ENCODE measurements at places on chromosomes 3 and 15.
A peak's percentile ranks its signal among the peaks of the same experiment; 100 is the strongest.

DNA sequence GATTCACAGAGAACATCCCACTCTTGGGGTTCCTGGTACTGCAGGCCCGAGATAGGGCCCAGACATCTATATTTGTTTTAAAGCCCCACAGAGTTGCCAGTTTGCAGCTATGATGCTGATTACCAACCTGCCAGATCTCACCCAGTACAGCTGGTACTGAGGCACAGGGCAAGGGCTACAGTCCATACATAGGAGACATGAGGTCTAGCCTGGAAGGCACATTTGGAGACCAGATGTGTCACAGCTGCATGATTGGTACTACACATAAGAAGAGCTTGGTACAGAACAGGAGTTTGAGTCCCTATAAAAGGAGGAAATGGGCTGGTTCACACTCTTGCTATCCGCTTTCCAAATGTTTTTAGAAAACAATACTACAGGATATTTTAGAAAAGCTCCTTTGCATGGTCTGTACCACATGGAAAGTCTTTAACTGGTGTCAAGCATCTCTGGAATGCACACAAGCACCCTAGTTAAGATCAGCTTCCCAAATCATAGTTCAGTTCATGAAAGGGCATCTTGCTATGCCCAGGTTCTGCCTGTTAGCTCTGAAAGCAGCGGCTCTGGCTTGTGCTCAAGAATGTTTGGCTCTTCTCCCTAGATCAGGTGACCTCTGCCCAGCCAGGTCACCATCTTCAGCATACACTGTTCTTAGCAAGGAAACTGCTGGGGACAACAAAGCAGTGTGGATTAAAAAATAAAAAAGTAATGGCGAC is 20.6 kb downstream of the MTMR14 start:
- no peak for DNase-seq

GRCh38 chr3:44995142-44995770 is 19.2 kb downstream of the EXOSC7 start:
- DNase-seq: peak; percentile 80

DNA sequence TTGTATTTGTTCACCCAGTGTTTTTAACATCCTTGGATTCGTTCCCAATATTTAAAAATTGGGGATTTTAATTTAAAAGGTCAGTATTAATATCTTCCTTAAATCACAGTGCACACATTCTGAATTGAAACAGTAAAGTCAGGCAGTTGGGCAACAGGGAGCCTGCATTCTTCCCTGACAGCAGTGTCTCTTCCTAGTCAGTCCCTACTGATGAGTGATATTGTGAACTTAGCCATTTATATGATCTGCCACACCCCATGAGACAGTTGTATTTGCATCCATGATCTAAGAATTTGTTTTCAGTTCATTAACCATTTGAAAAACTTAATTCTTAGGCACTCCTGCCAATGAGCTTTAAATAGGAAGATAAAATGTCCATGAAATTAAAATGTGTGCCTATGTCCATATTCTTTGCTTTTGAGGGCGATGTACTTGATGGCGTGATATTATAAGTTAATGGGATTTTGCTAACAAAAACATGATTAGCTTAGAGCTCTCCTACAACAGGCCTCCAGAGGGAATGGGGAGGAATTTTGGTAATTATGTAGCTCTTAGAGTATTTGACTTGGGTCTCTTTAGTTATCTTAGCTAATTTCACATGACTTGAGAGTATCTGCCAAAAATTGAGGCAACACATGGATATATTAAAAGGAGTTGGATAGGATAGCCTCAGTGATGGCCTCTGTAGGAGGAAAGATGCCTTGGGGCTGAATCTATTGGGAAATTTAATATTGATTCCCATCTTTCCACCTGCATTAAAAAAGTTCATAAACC is 219.3 kb downstream of the PTPRG start:
- DNase-seq: no peak

- no peak for DNase-seq
Measured at GRCh38 chr3:11545186-11545851, 98.4 kb downstream of the VGLL4 start.

DNA sequence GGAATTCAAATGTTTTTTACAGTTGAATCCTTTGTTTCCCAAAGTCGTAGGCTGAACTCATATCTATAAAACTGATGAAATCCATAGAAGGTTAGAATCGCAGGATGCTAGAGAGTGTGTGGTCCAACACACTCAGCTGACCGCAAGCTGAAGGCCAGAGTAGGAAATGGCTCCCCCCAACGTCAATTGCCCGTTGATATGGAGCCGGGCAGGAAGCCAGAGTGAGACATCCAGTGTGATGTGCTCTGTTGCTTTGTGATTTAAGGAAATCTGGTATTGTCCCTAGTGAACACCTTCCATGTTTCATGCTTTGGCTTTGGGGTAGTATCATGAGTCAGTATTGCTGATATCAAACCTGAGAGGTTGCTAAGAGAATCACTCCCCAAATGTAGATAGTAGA is 5.8 kb upstream of the MEX3B start:
- no peak for DNase-seq

DNA sequence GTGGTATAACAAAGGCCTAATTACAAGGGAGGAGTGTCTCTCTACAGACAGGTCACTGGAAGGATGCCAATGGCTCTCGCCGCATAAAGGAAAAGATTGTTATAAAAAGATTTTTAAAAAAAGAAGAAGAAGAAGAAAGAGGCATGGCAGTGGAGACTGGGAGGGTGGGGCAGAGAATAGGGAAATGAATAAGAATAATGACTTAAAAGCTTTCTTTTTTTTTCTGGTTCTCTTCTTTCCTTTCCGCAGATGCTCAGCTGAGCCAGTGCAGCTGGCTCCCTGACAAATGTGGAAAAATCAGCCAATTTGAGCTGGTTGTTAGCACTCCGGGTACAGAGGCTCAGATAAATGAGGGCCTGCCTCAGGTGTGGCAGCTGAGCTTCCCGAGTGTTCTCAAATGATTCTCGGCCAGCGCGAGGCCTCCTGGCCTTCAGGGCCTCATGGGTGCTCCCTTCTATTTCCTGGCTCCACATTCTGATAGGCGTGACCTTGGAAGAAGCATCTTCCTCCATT is 234.1 kb downstream of the RORA start:
- no peak for DNase-seq

DNA sequence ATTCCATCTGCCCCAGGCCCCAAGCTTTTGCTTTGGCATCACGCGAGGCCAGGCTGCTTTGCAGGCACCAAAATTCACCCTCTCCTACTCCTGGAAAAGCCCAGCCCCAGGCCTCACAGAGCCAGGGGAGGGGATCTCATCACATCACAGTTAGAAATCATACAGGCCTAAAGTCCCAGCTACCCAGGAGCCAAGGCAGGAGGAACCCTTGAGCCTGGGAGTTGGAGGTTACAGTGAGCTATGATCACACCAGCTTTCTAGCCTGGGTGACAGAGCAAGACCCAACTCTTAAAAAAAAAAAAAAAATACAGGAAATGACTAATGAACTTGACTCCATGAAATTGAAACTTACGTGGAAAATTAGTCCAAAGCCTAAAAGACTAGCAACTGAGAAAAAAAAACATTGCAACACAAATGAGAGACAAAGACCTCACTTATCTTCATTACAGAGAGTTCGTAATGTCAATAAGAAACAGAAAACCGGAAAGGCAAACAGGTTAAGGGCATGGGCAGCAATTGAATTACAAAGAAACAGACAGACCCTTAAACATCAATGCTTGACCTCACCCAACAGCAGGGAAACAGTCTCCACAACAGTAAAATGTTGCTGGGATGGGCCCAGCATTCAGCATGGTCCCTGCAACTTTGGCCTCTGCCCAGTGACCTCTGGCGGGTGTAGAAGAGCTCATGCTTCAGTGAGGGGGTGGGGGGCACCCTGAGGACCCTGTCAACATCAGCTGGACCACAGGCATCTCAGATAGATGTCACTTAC is 151.5 kb downstream of the LRRK1 start:
- no peak for DNase-seq

- DNase-seq: no peak
Measured at GRCh38 chr15:58918239-58918638, 15.2 kb downstream of the SLTM start.

DNA sequence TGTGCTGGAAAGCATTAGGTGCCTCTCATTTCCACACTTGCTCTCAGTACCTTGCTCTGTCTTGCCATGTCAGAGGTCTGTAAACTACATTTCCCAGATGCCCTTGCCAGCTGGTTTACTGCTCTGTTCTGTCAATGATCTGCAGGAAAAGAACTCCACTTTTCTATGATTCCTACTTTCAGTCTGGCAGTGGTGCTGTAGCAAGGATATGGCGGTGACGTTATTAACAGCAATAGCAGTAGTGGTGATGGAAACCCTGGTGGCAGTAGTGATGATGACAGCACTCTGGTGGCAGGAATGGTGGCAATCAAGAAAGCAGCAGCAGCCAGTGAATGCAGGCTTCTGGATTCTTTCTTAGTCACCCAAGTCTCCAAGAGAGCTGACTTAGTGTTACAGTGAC is 665.2 kb downstream of the DIPK2A start:
- peak; percentile 4 for DNase-seq

DNA sequence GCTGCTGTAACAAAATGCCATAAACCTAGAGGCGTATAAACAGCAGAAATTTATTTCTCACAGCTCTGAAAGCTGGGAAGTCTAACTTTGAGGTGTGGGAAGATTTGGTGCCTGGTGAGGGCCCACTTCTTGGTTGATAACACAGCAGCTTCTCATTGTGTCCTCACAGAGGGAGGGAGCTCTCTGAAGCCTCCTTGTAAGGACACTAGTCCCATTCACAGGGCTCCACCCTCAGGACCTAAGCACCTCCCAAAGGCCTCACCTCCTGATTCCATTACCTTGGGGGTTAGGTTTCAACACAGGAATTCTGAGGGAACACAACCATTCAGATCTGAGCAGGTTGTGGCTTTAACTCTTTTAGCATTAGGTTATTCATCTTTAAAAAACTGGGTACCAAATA is 380.3 kb upstream of the ATP10A start:
- no peak for DNase-seq

GRCh38 chr15:62571072-62571471 is 406.0 kb upstream of the C2CD4B start:
- no peak for DNase-seq

GRCh38 chr15:77798151-77798835 is 165.6 kb upstream of the LINGO1 start:
- no peak for DNase-seq

DNA sequence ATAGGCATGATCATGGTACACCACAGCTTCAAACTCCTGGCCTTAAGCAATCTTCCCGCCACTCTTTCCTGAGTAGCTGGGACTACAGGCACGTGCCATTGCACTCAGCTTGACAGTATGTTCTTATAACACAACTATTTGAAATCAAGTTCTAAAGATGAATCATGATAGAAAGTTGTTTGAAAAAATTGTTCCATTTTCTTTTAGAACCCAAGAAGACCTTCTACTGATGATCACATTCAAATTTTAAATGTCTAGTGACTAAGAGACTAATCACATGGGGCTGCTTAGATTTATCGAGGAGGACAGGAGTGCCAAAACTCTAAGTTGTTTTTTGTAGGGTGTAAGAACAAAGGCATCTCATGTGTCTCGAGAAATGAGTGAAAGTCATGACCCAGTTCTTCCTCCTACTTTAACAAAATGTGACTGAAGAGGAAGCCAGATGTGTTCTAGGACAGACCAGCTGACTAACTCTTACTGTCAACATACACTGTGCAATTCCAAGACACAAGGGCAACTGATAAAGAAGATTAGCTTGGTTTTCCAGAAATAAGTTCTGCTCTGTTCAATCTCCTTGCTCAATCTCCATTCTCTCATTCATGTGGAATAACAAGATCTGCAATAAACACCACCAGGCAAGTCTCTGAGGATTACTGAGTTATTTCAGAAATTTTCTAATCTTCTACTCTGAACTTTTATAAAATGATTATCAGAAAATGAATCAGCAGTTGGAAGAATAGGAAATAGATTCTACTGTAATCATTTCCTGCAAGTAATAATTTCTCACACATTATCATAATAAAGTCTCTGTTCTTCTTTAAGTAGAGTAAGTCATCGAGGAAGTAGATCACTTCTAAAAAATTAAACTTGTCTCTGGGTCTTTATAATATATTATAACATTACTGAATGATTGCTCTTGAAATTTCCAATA is 122.6 kb upstream of the CCNL1 start:
- DNase-seq: no peak

DNA sequence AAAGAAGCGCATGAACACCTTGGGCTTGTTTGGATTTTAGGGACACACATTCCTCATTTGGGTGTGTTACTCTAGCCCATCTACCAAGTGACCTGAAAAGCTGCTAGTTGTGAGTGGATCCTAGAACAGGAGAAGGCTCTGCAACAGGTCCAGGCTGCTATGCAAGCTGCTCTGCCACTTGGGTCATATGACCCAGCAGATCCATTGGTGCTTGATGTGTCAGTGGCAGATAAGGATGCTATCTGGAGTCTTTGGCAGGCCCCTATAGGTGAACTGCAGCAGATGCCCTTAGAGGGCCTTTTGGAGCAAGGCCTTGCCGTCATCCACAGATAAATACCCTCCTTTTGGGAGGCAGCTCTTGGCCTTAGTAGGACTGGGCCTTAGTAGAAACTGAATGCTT is 53.2 kb downstream of the PAQR5 start:
- no peak for DNase-seq

GRCh38 chr3:9064850-9065249 is 101.6 kb upstream of the RAD18 start:
- DNase-seq: no peak

GRCh38 chr15:60215225-60215963 is 182.4 kb downstream of the ANXA2 start:
- DNase-seq: no peak

- DNase-seq: no peak
Measured at GRCh38 chr15:98794748-98795147, 146.4 kb downstream of the IGF1R start.

DNA sequence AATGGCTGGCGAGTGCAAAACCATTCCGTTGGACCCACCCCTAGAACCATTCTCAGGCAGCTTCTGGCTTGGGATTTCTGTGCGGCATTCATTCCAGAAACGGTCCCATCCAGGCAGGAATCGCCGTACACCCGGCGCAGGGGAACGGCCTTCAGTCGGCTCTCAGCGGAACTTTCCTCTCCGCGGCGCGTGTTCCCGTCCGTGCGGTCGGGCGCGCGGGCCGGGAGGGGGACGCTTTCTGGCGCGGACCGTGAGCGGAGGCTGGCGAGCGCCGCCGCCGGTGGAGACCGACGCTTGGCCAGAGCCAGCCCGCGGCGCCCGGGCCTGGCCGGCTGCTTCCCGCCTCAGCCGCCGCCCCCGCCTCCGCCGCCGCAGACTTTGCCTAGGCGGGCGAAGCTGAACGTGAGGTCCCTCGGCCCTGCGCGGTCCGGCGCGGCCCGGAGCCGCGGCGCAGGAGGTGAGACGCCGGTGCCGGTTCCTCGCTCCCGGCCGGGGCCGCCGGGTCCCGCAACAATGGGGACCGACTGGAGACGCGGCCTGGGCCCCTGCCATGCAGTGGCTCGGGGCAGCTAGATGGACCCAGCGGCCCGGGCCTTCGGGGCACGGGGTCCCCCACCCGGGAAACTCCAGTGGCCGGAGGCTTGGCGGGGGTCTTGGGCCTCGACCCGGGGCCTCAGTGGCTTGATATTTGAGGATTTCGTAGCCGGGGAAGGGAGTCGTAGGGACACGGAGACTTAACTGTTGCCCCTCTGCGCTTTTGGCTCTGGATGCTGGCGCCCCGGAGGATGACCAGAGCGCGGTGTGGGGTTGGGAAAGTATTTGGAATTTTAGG is at the start of gene RAD54L2:
Gene RAD54L2, plus strand, starts transcription at position 261 of the 832 bp plus-strand sequence. CDS start 51,702 bp downstream, outside the sequence.
- DNase-seq: peak; percentile 75
